ENCODE measurements at places on chromosomes 2 and 18.

DNA sequence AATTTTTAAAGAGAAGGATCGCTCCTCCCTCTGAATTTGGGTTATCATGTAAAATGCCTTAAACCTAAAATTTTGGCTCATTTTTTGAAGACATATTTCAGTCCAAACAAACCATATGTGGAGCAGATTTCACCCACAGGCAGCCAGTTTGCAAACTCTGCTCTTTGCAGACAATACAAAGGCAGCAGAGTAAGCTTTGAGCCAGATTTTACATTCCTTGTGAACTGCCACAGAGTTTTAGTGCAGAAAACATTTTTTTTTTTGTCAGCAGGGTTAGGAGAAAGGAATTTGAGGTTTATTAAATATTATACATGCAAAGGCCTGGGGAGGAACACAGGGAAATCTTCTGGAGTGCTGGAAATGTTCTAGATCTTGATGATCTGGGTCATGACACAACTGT, 171.9 kb upstream of the FN1 start:
- DNase-seq, result no peak

DNA sequence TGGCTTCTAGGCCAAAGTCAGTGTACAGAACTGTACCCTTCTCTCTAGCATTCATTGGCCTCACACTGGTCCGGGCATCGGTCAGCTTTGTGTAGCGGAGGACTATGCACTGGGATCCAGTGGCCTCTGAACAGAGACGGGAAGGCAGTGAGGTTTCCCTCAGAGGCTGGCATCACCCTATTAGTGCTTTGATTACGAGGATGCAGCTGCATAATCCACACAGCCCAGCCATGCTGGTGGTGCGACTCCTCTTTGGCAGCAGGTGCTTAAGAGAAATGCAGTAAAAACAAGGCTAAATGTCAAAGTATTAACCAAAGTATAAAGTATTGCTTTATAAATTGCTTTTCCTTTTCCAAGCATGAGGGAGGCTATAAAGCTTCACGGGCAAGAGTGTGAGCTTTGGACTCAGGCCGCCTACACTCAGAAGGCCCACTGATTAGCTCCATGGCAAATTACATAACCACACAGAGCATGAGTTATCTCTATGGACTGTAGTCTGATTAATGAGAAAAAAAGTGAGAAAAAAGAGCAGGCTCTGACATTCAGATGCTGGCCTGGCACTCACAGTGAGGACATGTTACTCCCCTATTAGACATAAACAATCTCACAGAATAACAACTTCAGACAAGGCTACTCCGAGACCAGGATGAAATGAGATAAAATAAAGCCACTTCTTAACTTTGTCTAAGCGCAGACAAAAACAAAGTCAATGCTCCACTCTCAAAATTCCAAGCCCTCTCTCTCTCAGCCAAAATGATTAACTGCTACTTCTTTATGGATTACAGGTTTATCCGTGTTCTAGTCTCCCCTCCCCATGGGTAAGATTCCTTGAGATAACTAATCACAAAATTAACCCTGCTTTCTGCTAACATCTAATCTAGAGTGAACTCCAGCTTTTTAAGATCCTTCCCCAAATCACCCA, 6.4 kb upstream of the CRYGC start:
- no peak for DNase-seq

GRCh38 chr2:62313449-62314227, 117.7 kb downstream of the B3GNT2 start:
- no peak for DNase-seq

- no peak for DNase-seq
Observed at GRCh38 chr2:187552381-187552780, 1.9 kb downstream of the TFPI start.

DNA sequence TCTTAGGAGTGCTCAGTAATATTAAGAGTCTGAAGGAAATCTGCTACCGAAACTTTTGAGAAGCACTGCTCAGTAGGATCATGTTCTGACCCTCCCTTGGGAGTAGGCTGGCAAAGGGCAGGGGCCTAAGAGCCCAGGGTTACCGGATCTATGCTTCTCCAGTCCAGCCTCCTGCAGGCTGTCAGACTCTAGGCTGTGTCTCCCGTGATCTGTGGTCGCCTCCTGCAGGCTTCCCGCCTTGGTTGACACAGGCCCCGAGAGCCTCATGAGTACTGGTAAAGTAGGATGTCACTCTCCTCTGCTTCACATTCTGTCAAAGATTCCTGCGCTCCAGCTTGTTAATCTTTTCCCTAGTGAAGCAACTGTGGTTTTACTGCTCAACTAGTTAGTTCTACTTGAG, 647.8 kb upstream of the RAB6C start:
- DNase-seq, result no peak

DNA sequence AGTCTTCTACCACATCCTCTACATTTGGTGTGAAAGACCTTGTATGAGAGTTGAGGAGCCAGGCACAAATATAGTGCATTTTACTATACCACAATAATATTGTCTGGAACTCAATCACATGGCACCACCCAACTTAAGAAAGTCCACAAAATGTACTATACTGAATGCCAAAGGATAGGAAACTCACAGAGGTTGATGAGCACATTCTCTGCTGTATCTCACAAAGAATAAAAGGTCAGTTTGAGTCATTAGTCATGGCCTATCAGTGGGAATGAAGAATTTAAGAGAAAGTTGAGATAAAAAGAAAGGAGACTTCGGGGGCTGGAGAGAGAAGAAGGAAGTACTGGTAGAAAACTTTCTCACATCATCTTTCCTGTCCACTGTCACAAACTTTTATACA, 134.3 kb downstream of the RDH14 start:
- DNase-seq, result no peak

DNA sequence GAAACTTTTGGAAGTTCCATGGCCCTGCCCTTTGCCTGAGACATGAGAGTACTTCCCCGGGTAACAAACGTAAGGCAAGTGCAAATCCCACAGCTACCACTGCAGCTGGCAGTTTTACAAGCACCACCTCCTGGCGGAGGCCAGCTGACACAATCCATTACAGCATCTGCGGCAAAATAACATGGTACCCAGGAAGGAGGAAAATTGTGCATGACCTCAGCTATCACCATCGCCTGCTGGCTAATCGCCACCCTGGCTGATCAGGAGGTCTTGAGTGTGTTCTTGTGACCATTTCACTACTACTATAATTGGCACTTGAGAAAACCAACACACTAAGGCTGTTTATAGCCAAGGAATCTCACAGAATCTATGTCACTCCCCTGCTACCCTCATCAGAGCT, 71.7 kb upstream of the SERPINE2 start:
- DNase-seq, result no peak

Data from C1 segment of cervical spinal cord (tissue), 14 donors.